ENCODE measurements at places on chromosomes 1 and 21.

- no peak for DNase-seq
Measured at GRCh38 chr1:93033029-93033428, 46.1 kb upstream of the MTF2 start.

GRCh38 chr1:159921251-159921650 lies 4.1 kb downstream of the TAGLN2 start:
- no peak for DNase-seq

DNA sequence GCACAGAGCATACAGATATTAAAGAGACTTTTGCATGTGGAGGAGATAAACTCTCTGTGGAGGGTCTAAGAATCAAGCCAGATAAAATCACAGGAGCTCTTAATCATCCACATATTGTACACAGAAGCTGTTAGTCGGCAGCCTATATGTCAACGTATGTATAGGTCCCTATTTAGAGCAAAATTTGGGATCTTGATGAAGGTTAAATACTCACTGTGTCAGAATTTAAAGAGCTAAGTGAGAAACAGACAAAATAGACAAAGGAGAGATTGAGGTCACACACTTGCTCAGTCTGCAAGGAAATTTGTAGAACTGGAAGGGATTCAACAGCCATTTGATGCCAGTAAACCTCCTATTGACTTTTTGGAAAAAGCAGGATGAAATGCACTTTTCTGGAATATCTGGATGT lies 4.1 kb upstream of the IRF2BP2 start:
- no peak for DNase-seq

DNA sequence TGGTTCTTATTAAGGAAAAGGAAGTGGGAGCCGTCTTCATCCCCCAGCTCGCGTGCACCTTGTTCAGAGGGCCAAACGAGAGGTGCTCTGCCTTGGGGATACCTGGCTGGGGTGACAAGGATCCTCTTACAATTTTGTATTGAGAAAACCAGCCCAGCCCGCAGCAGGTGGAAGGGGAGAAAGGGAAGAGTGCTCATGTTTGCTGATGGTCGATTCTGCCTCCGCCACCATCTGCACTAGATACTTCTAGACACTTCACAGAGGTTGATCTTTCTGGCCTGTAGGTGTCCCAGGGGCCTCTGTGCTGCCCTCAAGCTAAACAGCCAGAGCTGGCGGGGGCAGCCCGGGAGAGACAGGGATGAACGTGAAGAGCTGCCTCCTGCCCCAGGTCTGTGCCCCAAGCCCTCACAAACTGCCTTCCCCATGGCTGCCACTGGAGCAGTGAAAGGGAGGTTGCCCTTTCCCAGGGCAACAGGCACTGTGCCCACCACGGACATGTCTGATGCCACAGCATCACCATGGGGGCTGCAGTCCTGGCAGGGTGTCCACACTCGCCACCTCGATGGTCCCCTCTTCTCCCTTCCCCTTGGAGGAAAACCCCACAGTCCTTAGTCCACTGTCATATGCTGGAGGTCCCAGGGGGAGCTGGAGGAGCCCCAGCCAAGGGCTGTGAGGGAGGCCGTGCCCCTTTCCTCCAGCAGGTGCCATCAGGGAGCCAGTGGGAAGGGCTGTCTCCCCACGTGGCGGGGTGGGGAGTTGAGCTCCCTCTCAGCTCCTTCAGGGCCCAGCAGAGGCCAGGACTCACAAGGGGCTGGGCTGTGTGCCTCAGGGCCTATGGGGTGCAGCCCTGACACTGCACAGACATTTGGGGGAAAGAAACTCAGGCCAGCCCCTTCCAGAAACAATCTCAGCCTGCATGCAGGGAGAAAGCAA lies 8.1 kb downstream of the ADPRS start:
- DNase-seq: no peak

DNA sequence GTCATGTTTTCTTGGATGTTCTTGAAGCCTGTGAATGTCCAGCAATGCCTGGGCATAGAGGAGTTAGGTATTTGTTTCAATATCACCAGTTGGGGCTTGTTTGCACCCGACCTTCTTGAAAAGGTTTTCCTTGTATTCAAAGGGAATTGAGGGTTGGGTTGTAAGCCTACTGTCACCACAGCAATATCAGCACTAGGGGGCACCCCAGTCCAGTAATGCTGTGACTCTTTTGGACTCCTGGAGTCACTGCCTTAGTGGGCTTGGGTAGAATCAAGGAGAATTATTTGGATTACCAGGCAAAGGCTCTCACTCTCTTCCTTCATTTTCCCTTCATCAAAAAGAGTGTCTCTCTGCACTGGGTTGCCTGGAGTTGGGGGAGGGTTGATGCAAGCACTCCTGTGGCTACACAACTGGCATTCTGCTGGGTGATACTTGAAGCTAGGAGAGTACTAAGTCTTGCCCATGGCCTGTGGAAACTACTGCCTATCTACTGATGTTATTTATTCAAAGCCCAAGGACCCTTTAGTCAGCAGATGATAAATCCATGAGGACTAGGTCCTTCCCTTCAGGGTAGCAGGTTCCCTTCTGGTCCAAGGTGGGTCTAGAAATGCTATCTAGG lies 34.5 kb downstream of the OR10R2 start:
- DNase-seq: no peak
